D721Med (cell line): ENCODE measurements at places on chromosomes 4 and X.

DNA sequence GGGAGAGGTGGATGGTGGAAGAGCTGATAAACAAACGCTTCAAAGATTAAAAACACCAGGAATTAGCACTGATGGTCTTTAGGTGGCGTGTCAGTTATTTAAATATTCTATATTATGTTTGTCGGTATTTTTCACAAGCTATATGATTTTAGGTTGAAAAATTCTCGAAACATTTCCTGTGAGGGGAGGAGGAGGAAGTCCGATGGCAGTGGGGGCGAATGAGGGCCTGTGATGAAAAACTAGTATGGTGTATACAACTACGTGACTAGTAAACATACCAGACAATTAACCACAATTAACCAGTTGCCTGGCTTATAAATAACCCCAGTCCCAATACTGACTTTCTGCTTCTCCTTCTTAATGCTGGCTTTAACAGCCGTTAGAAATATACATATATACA is 595 bp upstream of the NAP1L2 start:
- DNase-seq = no peak

- DNase-seq = no peak
These were observed 34.5 kb downstream of the TNIP2 start for GRCh38 chr4:2721586-2721985.

DNA sequence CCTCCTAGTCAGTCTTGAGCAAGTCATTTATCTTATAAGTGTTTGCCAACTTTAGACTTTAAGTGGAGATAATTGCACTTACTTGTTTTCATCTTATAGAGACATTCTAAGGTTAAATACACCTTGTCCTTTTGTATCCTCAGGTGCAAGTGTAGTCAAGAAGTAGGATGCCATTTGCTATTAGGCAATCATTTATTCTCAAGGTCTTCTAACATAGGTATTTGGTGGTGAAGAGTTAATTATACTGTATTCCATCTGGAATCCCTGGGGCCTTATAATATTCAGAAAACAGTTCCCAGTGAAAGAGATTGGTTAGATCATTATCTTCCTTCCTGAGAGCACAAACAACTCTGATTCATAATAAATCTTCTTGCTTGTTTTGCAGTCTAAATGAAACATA is 23.7 kb downstream of the SULT1E1 start:
- DNase-seq = no peak

- DNase-seq = no peak
These were observed 551.5 kb upstream of the PITX2 start for GRCh38 chr4:111174331-111174730.

DNA sequence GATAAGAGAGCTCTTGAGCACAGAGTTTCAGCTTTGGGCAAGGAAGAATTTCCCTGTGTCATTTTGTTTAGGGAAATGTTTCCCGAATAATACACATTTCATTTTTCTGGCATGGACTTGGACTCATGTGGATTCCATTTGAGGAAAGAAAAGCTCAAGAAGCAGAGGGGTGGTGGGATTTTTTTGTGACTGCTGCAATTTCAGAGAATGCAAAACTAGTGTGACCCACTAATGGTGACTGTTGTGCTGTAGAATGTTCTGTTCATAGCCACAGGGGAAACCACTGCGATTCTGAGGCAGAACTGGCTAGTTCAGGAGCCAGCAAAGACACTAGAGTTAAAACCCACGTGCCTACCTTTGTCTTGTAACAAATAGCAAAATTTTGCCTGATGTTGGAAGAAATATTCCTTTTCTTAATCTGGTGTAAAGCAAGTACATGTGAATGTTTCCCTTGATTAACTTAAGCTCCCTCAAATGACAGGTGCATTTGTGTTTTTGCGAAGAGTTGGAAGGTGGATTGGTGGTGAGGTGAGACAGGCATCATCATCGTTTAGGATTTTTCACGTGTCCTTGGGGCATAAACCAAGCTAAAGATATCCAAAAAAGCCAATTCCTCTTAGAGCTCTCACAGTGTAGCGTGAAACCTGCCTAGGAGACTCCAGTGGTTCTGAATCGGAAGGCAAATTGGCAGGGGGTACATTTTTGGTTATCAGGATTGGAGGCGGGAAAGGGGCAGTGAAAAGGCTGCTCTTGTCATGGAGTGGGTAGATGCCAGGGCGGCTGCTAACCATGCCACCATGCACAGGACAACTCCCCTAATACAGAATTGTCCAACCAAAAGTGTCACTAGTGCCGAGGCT is 38.0 kb upstream of the FAM9C start:
- DNase-seq = no peak

DNA sequence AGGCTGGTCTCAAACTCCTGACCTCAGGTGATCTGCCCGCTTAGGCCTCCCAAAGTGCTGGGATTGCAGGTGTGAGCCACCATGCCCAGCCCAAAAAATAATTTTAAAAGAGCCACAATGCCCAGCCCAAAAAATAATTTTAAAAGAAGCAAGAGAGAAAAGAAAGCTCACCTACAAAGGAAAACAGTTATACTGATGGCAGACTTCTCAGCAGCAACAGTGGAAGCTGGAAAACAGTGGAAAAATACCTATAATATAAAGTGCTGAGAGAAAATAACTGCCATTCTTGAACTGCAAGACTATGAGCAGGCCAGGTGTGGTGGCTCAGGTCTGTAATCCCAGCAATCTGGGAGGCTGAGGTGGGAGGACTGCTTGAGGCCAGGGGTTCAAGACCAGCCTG is 13.3 kb upstream of the HMGB2 start:
- DNase-seq = no peak

DNA sequence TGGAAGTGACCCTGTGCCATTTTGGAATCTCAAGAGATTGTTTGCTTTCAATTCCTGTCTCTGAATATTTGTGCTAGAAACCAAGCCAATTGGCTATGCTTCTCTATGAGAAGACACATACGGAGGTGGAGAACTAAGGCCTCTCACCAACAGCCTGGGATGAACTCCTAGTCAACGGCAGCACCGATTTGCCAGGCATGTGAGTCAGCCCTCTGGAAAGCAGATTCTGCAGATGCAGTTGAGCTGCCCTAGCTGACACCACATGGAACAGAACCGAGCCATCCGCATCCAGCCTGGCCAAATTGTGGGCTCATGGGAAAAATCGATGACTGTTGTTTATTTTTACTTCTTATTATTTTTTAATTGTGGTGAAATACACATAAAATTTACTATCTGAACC is 58.2 kb upstream of the WDFY3 start:
- no peak for DNase-seq

DNA sequence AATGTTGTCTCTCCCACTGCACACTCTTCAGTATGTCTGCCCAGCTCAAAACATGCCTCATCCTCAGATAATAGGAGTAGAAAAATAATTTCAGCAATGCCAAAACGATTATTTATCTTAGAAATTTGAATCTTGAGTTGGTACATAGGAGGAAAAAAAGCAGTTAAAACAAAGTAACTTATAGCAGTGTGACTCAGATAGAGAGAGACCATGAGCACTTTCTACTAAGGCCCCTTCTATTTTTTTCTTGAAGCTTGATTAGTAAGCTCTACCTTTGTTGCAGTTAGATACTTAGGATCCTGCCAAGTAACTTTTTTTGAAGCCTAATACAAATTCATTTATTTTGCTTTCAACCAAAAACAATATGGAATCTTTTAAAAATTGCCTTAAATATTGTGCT is 212.3 kb downstream of the MAD2L1 start:
- no peak for DNase-seq

- no peak for DNase-seq
These were observed 38.8 kb downstream of the SLC34A2 start for GRCh38 chr4:25694466-25694865.

DNA sequence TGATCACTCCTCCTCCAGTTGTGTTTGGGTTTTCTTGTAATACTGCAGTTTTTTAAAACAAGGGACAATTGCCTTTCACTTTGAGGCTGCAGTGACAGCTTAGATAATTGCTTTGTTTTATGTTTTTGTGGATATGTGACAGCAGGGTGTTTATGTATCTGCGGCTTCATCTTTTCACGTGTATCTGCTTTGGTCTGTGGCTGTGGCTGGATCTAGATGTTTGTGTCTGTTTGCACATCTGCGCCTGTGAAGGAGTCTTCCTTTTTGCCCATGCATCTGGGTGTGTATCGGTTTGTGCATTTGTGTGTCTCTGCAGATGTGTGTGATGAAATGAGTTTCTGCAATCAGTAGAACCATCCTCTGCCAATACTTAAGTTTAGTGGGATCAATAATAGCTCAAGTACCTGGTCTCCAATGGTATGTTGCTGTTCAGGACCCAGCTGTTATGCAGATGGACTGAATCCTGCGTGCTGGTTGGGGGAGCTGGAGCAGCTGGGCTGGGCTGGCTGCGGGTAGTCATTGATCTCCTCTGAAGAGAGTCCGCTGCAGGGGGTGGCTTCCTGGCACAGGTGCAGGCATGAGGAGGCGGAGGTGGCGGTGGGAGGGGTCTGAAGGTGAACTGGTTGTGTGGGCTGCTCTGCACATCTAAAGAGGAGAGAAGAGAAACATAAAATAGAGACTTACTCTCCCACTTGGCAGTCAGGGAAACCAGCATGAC is 390.3 kb downstream of the SH2D1A start:
- no peak for DNase-seq

GRCh38 chr4:54632537-54632936 is 25.2 kb upstream of the KIT start:
- DNase-seq = no peak

DNA sequence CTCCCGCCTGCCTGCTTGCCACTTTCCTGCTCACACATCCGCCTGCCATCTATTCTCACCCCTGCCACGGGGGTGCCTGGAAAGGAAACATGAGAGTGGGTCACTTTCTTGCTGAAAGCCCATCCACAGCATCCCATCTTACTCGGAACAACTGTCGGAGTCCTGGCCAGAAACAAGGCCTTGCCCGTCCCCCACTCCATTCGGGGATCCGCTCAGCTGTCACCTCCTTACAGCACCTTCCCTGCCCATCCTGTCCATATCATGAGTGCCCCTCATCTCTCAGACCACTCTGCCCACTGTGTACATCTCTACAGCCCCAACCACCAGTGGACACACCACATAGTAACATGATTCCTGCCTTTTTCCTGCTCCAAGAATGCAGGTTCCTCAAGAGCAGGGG is 6.4 kb downstream of the EVC2 start:
- no peak for DNase-seq

DNA sequence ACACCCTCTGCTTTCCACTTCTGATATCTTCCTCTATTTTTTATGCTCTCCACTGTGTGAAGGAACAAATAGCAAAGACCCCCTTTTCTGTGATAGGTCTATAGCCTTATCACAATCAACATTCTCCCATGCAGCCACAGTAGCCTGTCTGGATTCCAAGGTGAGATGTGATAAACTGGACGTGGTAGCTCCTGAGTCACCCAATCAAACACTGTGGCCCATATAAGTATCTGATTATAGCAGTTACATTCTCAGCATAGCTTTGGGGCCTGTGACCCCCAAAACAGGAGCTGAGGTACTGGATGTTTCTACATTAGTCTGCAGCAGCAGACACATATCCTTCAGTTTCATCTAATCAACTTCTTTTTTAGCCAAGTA is 172.7 kb upstream of the IGFBP7 start:
- no peak for DNase-seq

GRCh38 chrX:120794525-120794975 is 81.1 kb downstream of the CT47B1 start:
- no peak for DNase-seq

- DNase-seq = no peak
These were observed 458.9 kb upstream of the TEX13C start for GRCh38 chrX:124860736-124861135.
